GM12878 (cell line): ENCODE measurements at places on chromosomes 5 and 9. TPM values are rescaled to one million over a fixed set of nuclear protein-coding genes. Genes with fewer than 3 reads are reported as not detected.

Gene TSSK1B
- total RNA-seq = not detected in 2 replicates

Gene NUTM2G
- not detected in 2 replicates for total RNA-seq

Gene CRAT
- total RNA-seq = 2.9 and 3.4 TPM in 2 replicates

Gene RBM27
- total RNA-seq = 18.5 and 20.2 TPM in 2 replicates

Gene GRM6
- total RNA-seq = not detected in 2 replicates

- no peak for DNase-seq
Observed at GRCh38 chr5:66307647-66308241, 163.6 kb downstream of the SREK1 start.

DNA sequence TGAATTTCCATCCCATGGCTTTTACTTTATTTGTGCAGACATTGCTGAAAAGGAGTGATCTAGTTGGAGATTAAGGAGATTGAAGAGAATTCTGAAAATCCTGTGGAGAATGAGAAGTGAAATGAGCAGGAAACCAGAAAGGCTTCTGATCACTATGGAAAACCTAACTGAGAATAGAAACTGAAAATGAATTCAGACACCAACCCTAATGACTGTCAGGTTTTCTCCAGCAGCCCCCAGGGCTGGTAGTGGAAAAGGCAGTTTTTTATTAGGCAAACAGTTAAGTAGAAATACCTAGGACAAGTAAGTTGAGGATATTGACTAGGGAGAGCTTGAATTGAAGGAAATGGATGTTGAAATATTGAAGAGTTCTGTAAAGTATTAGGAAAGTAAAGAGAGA lies 14.7 kb upstream of the ARRDC3 start:
- no peak for DNase-seq

DNA sequence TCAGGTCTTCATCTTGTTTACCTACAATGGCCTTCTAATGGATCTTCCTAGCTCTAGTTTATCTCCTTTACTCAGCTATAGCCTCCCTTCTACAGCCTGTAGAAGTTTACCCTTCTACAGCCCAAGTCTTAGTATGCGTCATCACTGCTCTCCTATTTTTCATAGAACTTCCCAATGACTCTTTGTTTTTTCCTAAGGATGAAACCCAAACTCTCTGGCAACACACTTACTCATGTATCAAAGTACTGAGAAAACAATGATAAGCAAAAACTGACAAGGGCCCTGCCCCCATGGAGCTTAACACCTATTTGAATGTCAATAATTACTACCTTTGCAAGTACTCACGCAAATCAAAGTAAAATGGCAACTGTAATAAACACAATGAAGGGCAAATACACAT lies 33.7 kb downstream of the LEAP2 start:
- DNase-seq = no peak

DNA sequence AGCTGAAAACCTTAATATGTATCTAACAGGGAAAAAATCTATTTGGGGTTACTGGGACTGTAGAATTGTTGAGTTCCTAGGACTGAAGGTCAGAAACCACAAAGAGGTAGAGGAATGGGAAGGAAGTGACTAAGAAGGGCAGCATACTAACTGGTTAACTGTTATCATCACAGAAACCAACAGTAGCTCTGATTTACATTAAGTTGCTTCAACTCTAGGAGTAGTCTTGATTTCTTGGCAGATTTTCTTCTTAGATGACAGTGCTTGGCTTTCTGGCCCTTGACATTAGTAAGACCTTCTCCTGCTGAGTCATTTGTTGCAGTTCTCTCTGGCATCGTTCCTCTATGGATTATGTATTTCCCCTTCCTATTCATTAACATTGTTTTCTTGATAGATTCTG lies 116.1 kb upstream of the RASA1 start:
- DNase-seq = no peak

DNA sequence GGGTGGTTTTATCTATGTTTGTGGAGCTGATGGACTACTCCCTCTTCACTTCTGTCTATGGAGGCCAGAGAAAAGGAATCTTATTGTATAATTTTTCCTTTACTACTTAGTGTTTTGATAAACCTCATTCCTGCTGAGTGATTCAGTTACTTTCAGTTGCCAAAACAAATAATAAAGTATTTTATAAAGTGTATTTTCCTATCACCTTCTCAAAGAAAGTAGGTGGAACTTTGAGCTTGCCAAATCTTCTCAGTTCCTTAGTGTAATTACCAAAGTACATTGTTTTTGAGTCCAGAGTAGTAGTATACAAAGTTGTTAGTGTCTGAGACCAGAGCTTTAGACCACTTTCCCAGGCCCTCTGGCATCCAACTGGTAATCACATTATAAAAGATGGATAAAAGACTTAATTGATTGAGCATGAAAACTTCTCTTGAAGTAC lies 13.5 kb downstream of the RABGAP1 start:
- no peak for DNase-seq

DNA sequence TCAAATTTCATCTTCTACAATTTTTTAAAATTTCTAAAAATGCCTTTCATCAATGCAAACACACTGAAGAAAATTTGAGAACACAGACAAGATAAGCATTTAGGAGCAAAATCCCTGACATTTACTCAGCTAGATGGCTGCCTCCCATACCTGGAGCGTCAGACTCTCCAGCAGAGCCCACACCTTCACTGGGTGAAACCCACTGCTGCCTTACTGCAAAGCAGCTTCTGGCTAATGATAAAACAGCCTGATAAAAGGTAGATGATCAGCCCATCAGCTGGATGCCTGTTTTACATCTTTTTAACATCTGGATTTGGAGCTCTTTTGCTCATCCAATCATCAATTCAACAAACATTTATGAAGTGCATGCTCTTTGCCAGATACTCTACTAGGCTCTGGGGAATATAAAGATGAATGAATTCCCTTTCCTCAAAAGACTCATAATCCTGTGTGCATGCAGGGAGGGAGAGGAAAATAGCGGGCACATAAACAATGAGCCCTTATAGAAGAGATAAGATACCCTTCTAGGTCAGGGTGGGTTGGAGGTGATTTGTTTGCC lies 271.2 kb downstream of the SAXO1 start:
- DNase-seq = no peak
